Esophagus muscularis mucosa (tissue), 4 donors: ENCODE measurements at places on chromosomes 1 and 21. TPM values are rescaled to one million over a fixed set of nuclear protein-coding genes. Genes with fewer than 3 reads are reported as not detected.

The NBPF15 gene
- 14.1 TPM for total RNA-seq

The HCRTR1 gene
- total RNA-seq = 1.8 TPM

The CAPN2 gene
- total RNA-seq = 231 TPM

The ZFP69B gene
- 0.66 TPM for total RNA-seq

The SH2D2A gene
- 2.7 TPM for total RNA-seq

The CASZ1 gene
- 60.2 TPM for total RNA-seq

The CD52 gene
- total RNA-seq = 14.0 TPM

The EBNA1BP2 gene
- total RNA-seq = 49.8 TPM

The HLX gene
- 27.3 TPM for total RNA-seq

The ELF3 gene
- total RNA-seq = not detected

The TACSTD2 gene
- 3.4 TPM for total RNA-seq

The KCNA2 gene
- total RNA-seq = 2.0 TPM
